ENCODE measurements at places on chromosomes 11 and 22.

DNA sequence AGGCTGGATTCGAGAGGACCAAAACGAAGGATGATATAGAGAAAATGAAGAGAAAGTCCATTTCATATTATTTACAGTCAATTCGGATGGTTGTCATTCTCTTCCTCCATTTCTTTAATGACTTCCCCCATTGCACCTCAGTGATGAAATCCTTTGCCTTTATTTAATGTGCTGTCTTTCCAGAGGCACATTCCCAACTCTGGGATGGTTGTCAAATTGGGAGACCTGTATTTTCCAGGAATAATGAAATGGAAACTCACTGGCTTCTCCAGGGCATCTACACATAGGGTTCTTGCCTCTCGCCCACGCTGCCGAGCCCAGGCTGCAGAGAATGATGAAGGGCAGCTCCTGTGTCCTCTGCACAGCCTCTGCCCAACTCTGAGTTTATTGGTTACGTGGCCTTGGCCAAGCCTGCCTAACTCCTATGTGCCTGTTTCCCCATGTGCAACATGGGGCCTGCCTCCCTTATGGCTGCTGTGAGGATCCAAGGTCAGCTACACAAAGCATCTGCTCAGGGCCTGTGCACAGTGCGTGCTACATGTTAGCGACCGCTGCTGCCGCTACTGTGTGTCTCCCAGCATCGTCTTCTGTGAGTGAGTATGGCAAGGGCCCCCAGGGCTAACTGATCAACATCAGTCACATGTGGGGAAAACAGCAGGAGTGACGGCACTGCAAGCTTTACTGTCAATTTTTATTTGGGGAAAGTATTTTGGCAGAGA lies 81.5 kb upstream of the BID start:
- DNase-seq: no peak

DNA sequence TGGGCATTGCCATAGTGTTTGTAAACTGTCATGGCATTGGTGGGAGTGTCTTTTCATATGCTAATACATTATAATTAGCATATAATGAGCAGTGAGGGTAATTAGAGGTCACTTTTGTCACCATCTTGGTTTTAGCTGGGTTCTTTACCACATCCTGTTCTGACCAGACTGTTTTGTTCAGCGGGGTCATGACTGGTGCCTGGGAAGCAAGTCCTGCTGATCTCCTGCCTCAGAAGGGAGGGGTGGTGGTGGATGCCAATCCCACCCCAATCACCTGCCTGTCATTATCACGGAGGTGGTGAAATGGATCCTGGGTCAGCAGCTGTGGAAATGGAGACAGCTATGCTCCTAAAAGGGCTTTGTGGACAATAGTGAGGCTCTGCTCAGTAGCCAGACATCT lies 31.2 kb downstream of the IL18 start:
- no peak for DNase-seq

GRCh38 chr11:132035766-132036165 lies 665.4 kb downstream of the NTM start:
- no peak for DNase-seq

- no peak for DNase-seq
These were observed 518 bp upstream of the CHRM1 start for GRCh38 chr11:62921573-62922188.

DNA sequence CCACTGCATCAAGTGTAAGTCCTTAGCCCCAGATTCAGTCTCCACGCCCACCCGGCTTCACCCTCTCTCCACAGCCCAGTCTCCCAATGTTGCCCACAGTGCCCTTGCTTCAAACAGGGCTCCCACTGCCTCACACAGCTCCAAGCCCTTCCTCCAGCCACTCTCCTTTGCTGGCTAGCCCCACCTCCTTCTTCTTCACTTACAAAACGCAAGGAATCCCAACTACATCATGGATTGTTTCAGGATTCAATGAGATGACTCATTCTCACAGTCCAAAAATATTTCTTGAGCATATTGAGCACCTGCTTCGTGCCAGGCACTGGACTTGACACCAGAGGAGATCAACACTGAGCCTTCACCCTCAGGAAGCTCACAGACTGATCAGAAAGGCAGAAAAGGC lies 533.5 kb downstream of the BUD13 start:
- DNase-seq: no peak

GRCh38 chr22:21569459-21570170 lies 2.1 kb downstream of the UBE2L3 start:
- peak; percentile 20 for DNase-seq

Data from CD4-positive, alpha-beta T cell treated with Interferon alpha-2 for 1 hour (primary cell).